ENCODE measurements at places on chromosomes 16 and 17.

GRCh38 chr16:23509782-23510163 lies 521 bp downstream of the GGA2 start:
- DNase-seq, result no peak

GRCh38 chr16:1334739-1335138 lies 1.3 kb downstream of the BAIAP3 start:
- no peak for DNase-seq

- no peak for DNase-seq
Observed at GRCh38 chr16:72018470-72018869, 9.9 kb downstream of the DHODH start.

- DNase-seq, result no peak
Observed at GRCh38 chr16:86978445-86979030, 338.7 kb downstream of the C16orf95 start.

GRCh38 chr17:17170346-17170985 lies 35.7 kb downstream of the PLD6 start:
- no peak for DNase-seq

- no peak for DNase-seq
Observed at GRCh38 chr17:11144358-11145233, 96.4 kb upstream of the SHISA6 start.

- DNase-seq, result no peak
Observed at GRCh38 chr16:12678983-12679382, 124.7 kb downstream of the CPPED1 start.

GRCh38 chr17:73476890-73477350 lies 165.1 kb upstream of the CDC42EP4 start:
- DNase-seq, result peak; percentile 30

- no peak for DNase-seq
Observed at GRCh38 chr16:31005350-31006085, 4.9 kb downstream of the STX1B start.
